Astrocyte (in vitro differentiated cells and primary cell): ENCODE measurements at places on chromosomes 16 and 17.

DNA sequence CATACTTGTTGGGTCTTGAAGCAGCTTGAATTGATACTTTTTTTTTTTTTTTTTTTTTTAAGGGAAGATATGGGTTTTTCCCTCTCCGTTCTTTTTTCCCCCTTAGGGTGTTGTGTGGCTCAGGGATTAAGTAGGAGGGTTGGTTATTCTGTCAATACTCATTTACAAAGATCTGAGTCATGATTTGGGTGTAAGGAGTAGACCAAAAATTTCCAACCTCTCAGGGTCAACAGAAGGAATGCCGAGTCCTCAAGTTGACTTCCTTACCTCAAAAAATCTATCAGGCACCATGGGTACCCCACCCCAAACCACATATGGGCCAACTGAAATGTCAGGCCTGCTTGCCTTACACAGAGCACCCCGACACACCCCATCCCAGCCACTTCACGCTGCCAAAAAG lies 230.5 kb downstream of the CCDC182 start:
- no peak for DNase-seq

DNA sequence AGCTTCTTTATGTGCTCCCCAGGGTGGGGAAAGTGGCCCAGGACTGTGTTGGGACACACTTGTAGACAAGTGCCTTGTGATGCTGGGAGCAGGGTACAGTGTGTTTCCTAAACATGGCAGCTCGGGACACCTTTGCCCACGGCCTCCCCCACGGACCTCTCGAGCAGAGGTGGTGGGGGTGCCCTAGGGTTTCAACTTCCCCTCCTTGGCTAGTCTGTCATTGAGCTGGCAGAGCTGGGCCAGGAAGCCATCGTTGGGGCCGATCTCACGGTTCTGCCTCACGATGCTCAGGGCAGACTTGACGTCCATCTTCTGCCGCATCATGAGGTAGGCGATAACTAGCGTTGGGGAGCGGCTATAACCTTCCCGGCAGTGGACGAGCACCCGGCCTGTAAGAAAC lies 9.4 kb downstream of the DUSP3 start:
- DNase-seq, result no peak

- DNase-seq, result peak; percentile 86
Observed at GRCh38 chr17:31321481-31321880, at the start of gene EVI2A. EVI2A (minus strand) TSS chr17:31321622; CDS start chr17:31319013, 2,609 bp downstream.

- DNase-seq, result no peak
Observed at GRCh38 chr17:64781810-64782555, 119.9 kb upstream of the SMURF2 start.

DNA sequence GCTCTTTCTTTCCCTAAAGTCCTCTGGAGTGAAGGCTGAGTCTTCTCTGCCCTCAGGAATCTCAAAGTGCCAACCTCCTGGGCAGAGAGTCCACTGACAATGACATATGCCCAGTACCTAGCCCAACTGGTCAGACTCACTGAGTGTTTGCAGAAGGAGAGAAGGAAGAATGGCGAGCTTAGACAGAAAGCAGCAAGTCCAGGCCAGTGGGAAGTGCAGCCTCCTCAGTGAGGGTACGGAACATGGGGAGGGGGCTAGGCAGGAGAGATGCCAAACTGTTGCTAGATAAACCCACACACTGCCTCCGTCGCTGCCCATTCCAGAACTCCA lies 678 bp downstream of the EXOC7 start:
- DNase-seq, result no peak

DNA sequence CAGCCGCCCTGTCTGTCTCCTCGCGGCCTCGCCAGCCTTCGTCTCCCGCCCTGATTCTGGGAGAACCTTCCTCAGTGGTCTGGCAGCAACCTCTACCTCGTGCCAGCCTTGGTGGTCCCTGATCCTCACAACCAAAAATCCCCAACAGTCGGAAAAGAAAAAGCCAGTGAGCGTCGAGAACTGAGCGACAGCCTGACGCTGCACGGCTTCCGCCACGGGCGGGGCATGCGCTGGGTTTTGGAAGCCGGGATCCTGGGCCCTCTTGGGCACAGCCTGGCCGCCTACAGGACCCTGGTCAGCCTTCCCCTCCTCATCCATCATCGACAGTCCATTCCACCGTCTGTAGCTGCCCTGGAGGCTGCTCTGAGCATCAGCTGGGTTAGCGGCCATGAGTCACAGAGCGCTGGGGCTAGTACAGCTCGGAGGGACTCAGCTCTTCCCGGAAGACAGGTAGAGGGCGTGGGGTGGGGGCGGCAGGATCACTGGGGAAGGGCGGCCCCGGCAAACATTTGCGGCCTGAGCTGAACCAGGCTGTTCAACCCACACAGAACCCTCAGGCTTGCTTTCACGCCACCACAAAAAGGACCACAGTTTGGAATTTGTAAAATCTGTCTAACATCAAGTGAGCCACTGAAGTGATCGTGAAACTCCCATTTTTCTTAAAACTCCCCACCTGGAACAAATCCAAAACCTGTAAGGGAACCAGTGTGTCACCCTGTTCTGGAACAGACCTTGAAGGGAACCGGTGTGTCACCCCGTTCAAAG lies 55.4 kb upstream of the DOC2B start:
- DNase-seq, result peak; percentile 28

DNA sequence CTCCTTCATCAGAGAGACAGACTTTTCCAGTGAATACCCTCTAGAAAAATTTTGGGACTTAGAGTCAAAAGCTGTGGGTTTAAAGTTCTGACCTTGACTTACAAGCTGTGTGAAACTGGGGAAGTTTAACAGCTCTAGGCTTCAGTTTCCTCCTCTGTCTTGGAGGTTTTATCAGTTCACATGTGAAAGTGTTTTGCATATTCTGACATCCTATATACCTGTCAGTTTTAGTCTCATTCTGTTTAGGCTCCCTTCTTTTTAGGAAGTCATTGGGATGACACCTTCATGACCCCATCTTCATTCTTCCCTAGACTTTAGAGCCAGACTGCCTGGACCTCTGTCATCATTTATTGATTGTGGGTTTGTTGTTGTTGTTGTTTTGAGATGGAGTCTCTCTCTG lies 44.4 kb downstream of the YPEL2 start:
- no peak for DNase-seq

GRCh38 chr17:11642655-11643054 lies 44.4 kb downstream of the DNAH9 start:
- no peak for DNase-seq

DNA sequence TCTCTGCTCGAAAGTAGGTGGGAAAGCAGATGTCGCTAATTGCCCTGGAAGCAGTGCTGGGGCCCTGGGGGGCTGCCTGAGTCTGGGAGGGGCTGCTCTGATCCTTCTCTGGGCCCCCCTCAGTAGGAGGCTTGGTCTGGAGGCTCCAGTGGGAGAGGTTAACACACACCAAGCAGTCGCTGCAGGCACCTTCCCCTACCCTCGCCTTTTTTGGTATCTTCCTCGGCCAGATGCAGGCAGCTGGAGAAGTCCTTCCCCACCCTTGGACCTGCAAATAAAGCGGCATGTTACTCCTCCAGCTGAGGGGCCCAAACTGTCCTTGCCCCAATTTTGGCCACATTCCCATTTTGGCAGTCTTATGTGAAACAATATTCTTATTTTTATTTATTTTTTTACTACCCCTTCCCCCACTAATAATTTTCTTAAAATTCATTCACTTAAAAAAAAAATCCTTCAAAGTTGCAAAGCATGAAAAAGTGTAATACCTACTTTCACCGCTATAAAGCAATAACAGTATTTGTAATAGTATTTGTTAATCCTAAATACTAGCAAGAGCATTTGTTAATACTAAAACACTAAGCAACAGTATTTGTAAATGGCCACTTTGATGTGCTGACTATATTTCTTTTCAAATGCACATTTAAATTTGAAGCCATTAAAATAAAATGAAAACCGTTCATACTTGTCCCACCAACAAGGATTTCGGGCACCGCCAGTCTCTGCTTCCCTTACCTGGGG lies 15.0 kb downstream of the C16orf46 start:
- DNase-seq, result no peak

GRCh38 chr17:17741349-17742023 lies 60.2 kb downstream of the RAI1 start:
- peak; percentile 39 for DNase-seq

DNA sequence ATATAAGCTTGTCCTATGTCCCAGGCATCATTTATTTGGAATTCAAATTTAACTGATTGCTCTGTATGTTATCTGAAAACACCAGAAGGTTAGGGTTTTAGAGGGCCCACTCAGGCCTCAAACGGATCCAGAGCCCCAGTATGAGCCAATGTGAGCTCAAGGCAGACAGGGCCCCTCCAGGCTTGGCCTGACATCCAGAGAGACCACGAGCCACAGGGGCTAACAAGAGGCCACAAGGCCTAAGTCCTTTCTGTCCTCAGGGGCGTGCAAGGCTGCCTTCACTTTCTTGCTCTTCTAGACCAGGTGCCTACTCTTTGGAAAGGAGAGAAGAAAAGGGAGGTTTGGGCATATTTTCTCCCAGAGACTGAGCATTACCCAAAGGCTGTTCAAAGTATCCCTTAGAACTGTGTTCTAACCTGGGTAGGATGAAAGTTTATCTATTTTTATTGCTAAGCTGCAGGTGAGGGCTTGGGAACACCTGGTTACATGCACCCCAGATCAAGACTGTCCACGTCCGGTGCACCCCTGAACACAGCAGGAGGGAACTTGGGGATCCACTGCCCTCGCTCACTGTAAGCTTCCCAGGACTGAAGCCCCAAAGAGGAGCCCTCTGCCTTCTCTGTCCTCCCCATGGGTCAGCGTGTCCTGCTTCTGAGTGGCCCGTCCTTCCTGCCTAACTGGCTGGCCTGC lies 1.5 kb upstream of the ENGASE start:
- DNase-seq, result no peak

GRCh38 chr16:85134789-85135142 lies 22.5 kb upstream of the CIBAR2 start:
- no peak for DNase-seq

DNA sequence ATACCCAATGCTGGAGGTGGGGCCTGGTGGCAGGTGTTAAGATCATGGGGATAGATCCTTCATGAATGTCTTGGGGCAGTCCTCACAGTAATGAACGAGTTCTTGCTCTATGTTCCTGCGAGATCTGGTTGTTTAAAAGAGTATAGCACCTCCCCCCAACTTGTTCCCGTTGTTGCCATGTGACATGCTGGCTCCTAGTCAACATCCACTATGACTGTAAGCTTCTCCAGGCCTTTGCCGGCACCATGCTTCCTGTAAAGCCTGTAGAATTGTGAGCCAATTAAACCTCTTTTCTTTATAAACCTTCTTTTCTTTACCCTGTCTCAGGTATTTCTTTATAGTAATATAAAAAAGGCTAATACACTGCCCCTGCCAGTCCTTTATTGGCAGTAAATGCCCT lies 33.3 kb downstream of the RANBP10 start:
- no peak for DNase-seq

DNA sequence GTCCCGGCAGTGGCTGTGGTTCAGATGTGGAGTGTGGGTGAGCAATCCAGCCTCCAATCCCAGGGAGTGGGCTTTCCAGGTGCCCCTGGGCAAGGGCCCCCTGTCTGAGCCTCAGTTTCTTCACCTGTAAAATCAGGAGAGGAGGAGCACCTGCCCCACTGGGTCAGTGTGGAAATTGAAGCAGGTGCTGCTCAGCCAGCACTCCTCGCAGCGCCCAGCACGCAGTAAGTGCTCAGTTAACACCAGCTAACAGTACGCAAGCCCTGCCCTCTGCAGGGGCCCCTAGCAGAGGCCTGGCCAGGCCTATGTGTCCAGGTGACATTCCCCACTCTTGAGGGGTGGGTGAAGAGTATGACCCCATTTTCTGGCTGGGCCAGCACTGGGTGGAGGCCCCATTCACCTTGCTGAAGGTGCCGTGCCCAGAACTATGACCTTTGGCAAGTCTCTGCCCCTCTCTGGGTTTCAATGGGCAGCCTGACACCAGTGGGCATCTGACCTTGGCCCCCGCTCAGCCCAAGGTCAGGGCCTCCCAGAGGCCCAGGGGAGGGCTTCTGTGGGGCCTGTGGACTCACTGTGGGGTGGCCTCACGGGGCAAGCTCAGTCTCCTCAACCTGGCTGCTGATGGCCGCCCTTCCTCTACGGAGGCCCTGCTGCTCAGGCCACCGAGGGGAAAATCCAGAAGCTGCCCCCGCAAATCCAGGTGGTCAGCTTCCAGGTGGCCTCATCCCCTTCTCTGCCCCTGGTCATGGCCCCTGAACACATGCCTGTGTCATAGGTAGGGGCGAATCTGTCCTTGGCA lies 2.5 kb downstream of the MTSS2 start:
- no peak for DNase-seq

DNA sequence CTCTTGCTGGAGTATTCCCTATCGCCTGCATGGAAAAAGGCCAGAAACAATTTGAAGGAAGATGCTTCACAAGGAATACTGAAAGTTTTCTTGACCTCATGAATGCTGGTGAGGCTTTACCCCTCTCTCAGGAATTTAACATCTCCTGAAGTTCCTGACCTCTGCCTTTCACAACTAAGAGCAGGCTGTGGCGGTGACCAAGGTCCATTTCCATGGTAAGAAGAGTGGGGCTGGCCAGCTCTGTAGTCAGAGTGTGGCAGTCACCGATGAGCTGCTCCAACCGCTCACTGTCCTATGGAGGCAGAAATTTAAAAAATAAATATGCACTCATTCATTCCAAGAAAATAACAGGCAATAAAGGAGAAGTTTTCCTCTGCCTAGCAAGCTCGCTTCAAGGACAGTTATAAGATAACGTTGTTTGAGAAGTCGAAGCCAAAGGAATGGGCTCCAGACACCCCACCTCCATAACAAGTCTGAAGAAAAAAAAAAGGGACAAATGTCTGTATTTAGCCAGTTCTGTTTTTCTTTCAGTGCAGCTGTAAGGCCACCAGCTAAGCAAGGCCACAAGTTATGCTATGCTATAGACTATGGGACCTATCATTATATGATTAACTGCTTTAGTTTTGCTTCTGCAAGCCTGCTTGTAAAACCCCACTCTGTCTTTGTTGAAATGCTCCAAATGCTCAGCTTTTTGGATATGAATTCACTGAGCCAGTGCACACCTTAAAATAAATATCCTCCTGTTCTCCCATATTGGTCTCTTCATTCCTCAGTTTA lies 6.0 kb upstream of the CCL4L2 start:
- DNase-seq, result no peak

- no peak for DNase-seq
Observed at GRCh38 chr16:87702325-87702811, 63.4 kb downstream of the KLHDC4 start.

GRCh38 chr16:88510091-88510994 lies 57.3 kb downstream of the ZFPM1 start:
- no peak for DNase-seq

DNA sequence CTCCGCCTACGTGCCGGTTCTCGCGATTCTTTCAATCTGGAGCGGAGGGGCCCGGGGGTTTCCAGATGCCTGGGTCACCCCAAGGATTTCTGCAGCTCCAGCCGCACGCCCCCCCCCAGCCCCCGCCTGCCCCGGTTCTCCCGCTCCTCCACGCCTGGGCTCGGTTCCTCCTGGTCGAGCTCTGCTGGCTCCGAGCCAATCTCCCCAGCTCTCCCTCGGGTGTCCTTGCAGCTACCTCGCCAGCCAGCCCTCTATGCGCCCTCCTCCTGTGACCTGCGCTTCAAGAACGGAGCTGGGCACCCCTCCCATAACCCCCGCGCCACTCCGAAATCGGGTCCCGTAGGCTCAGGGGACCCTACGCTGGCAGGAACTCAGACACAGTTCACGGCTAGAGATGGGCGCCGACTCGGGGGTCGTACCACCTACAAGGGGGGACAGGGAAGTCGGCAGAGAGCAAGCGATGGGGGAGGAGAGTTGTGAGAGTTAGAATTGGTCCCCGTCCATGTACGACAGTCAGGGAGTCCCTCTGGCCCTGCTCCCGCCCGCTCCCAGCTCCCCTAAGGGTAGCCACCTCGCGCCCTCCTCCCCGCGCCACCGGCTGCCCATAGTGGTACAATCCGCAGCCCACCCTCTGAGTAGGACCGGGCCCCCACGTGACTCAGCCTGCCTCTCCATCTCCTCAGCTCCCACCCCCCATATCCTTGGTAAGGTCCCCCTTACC lies 961 bp downstream of the FGF11 start:
- no peak for DNase-seq

GRCh38 chr16:56102183-56102686 lies 89.1 kb upstream of the GNAO1 start:
- DNase-seq, result no peak
